ENCODE measurements at places on chromosomes 7 and 10.
A peak's percentile ranks its signal among the peaks of the same experiment; 100 is the strongest.

GRCh38 chr7:141356161-141356560 lies 195.0 kb upstream of the AGK start:
- DNase-seq: no peak

DNA sequence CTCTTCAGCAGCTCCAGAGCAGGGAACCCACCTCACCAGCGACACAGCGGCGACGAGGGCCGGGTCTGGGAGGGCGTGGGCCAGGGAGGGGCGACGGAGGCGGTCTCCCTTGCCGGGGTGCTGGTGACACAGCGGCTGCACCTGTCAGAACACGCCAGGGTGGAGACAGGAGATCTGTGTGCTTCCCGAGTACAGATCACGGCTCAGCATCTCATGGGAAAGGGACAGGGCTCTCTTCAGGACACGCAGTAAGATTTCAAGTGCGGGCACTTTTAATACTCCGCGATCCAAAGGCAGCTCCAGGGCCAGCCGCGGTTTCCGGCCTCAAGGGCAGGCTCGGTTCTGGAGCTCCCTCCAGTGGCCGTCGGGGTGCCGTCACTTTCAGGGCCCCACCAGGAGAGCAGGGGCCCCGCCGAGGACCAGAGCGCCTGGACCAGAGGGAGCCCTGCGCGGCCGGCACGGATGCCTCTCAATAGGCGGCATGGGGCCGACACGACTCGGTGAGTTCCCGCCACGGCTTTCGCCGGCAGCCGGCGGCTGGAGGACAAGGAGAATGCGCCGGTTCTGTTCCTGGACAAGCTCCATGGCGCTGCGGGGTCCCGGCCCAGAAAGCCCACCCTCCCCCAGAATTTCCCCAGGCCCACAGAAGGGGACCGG lies 21.4 kb downstream of the GPR146 start:
- peak; percentile 70 for DNase-seq

- no peak for DNase-seq
Observed at GRCh38 chr10:63899673-63900300, 378.6 kb downstream of the REEP3 start.

DNA sequence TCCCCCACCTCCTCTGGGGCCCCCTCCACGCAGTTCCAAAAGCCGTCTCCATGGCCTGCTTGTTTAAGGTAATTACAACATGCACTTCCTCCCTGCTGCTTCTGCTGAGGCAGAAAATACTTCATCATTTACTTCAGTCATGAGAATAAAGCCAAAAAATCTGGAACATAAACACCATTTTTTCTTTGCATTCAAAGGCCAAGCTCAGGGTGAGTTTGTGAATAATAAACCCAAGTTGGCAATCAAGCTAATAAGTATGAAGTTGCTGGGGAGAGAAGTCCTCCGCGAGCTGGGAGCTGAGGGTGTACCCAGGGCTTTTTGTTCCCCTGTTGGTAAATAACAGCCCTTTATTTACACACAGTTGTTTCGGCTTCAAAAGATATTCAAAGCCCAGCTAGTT lies 70.5 kb downstream of the FAM204A start:
- no peak for DNase-seq

DNA sequence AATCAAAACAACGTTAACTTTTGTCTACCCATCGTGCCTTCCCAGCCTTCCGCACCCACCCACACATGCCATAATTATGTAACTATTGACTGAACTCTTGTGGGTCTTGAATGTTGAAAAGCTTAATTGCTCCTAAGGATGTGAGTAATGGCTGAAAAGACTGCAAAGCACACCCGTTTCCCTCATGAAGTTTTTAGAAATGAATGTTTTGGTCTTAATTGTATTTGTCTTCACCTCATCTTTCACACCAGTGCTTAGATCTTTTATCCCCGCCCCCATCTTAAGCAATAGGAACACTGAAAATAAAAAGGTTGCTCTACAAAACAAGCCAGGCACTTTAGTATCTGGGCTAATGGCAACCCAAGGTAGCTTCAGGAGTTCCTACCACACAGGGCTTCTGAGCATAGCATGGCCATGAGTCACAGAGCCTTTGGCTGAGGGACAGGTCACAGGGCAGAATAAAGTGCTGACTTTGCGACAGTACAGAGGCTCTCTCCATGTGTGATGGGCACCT lies 690.5 kb downstream of the PARD3 start:
- no peak for DNase-seq

- DNase-seq: no peak
Observed at GRCh38 chr7:92119213-92119759, 15.0 kb downstream of the CYP51A1 start.

GRCh38 chr7:19982841-19983835 lies 209.7 kb upstream of the TMEM196 start:
- no peak for DNase-seq

- no peak for DNase-seq
Observed at GRCh38 chr7:1810961-1811849, 141.1 kb downstream of the ELFN1 start.

- no peak for DNase-seq
Observed at GRCh38 chr10:12235116-12235694, 39.2 kb downstream of the CDC123 start.

DNA sequence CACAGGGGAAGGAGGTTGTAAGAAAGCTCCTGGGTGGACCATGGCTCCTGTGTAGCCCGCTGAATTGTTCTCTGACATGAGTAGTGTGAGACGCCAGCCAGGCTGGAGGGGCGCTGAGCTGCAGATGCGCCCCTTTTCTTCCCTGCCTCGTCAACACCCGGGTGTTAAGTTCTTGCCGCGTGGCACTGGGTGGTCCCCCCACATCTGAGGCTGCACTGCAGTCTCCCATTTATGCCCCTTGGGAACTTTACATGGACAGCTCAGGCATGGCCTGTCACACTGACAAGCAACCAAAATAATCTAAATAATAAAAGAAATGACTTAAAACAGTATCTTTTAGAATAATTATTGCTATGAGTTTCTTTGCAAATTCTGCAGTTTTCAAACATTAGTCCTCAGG lies 34.6 kb upstream of the HSPA12A start:
- no peak for DNase-seq

DNA sequence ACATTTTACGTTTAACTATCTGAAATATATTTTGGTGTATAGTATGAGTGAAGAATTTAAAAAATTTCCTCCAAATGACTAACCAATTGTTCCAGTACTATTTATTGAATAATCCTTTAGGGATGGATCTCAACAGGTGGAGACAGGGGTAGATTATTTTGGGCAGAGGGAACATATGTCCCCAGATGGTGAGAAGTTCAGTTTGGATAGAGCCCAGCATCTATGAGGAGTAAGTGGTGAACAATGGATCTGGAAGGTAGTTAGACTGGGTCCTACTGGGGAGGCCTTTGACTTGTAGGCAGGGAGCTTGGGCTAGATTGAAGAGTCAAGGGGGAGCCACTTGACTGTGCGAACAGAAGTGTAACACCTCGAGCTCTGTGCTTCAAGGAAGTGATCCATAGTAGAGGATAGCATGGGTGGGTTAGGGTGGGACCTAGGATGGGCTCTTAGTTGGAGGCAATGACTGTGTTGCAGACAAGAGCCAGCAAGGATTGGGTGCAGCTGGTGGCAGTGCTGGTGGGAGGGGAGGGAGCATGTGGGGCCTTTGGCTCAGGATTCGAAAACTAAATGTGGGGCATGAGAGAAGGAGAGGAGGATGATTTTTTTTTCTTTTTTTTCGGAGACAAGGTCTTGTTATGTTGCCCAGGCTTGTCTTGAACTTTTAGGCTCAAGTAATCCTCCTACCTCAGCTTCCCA lies 3.9 kb upstream of the PURB start:
- no peak for DNase-seq

- no peak for DNase-seq
Observed at GRCh38 chr7:148982654-148983199, 45.6 kb downstream of the PDIA4 start.

DNA sequence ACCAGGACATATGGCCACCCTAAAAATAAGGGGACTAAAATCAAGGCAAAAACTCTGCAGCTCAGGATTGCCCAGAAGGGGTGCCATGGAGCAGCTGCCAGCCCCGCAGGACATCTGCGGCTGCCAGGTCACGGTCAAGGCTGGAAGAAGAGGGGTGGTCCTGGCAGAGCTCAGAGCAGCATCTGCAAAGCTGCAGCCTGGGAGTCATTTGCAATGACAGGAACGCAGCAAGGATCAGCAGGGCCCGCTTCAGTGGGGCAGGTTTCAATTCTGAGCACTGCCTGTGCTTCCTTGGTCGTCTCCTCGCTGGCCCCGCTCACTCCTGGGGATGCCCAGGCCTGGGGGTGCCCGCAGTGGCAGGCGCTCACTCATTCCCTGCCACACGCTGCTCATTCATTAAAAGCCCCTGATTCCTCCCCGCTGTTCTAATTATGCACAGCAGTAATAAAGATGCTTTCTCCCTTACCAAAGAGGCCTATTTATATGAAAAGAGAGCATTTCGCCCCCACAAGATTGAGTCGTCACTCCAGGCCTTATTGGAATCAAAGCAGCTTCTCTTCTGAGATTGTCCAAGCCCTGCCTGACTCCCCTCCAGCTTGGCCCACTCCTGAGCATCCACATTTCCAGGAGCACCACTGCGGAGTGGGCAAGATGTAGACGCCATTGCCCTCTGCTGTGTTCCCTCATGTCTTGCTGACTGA lies 4.6 kb downstream of the HSPA12A start:
- no peak for DNase-seq

GRCh38 chr10:50917486-50917885 lies 32.1 kb upstream of the A1CF start:
- no peak for DNase-seq

DNA sequence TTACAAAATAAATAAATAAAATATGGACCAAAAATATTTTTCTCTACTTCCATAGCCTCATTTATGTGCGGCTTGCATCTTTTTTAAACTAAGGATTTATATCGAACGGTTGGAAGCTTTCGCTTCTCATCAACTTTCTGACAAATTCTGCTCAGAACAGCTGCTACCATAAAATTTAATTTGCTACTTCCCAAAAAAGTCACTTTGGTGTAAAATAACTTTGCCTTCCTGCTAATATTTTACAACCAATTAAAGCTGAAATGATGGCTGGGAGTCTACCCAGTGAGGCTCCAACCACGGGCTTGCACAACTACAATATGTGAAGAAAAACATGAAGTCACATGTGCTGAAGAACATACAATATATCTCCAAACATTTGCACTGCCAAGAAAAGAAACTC lies 253.1 kb upstream of the NEBL start:
- no peak for DNase-seq

- DNase-seq: no peak
Observed at GRCh38 chr10:36087006-36088005, 445.2 kb upstream of the FZD8 start.

Data from activated gamma-delta T cell treated with anti-CD3 and anti-CD28 coated beads, Interleukin-2, amount 50 U/mL, for 16 hours (primary cell).